Left kidney (tissue), 8 donors: ENCODE measurements at places on chromosomes 13 and 19. TPM values are rescaled to one million over a fixed set of nuclear protein-coding genes. Genes with fewer than 3 reads are reported as not detected.

Gene ZNF284
- polyA plus RNA-seq = 6.2 TPM

Gene ZNF112
- 14.0 TPM for polyA plus RNA-seq

Gene GJB6
- 3.6 TPM for polyA plus RNA-seq

Gene MUC16
- polyA plus RNA-seq = 0.05 TPM

- DNase-seq = no peak
Observed at GRCh38 chr13:80684217-80684991, 343.5 kb upstream of the SPRY2 start.

DNA sequence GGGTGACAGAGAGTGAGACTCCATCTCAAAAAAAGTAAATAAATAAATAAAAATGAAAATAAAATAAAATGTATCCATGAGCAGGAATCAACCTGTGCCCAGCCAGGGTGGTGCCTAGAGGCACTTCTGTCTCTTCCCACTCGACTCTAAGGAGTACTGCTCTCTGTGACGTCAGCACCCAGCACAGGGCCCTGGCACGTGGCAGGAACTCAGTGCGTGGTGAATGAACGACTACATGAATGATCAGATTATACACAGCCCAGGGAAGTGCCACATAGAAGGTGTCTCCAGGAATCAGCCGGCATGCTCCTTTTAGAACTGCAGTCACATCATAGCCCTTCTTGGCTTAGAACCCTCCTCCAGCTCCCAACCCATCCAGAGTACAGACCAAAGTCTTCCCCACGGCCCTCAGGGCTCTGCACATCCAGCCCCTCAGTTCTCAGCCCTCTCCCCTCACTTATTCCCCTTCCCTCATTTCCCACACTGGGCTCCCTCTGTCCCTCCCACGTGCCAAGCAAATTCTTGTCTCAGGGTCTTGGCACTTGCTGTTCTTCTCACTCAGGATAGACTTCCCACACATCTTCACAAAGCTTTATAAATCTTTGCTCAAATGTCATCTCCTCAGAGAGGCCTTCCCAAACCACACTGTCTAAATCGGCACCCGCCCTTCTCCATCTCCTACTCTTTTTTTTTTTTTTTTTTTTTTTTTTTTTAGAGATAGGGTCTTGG, 4.2 kb downstream of the CLIP3 start:
- no peak for DNase-seq

DNA sequence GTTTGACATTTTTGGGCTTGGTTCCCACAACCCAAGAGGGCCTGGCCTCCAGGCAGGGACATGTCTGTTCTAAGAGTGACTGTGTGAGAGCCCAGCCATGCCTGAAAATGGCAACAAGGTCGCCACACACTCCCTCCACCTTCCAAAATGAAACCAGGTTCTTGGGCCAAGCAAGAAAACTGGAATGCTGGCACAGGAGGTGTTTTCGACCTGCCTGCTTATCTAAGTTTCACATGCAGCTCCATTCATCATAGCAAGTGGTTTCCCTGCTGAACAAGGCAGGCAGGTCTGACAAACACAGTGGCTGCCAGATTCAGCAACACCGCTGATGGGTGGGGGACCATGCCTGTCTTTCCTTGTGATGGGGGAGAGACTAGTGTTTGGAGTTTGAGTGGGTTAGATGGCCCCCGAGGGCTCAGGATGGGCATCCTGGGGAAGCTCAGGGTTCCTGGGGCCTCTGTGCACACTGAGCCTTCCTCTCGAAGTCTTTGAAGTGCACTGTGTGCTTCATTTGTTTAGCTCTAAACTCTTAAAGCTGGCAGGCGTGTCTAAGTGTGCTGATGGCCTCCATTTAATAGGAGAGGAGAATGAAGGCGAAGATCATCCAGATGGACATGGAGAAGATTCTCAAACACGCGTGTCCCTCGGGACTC, 17.9 kb upstream of the GAS6 start:
- DNase-seq = no peak
